Mesenteric fat pad (tissue), 1 donor: ENCODE measurements at places on chromosomes 1 and 21.

DNA sequence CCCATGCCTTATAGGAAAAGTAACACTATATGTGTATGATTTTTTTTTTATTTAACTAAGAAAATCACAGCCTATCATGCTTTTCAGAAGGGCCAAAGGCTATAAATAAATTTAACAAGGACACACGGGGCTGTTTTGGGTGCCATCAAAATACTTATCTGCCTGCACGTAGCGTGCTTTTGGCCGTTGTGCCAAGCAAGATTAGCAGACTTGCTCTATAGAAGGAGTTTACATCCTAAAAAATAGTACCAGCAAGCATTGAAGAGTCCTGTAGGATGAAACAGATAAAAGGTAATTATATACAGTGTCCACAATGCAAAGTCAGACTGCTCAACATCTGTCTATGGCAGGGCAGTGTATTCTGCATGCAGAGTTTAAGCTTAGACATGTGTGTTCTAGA lies 3.7 kb downstream of the OLIG1 start:
- no peak for DNase-seq

- no peak for DNase-seq
Observed at GRCh38 chr1:91569411-91570119, 68.9 kb downstream of the CDC7 start.

GRCh38 chr1:37605806-37606474 lies 10.2 kb upstream of the GNL2 start:
- no peak for DNase-seq

DNA sequence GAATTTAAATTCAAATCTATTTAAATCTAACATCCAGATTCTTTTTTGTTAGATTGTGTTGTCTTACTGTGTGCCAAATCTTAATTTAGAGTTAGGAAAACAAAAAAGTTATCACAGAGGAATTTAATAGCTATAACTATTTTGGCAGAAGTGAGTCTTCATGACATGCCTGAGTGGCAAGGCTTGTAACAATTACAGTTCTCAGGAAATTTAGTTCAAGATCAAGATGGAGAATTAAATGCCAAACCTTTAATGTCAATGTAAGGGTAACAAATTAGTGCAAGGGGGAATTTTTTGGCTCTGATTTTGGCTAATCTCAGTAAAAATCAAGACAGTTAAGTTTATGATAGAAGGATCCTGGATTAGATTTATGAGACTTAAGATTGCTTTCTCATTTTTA lies 58.4 kb downstream of the GDAP2 start:
- no peak for DNase-seq

- DNase-seq: no peak
Observed at GRCh38 chr1:108913105-108913948, 36.5 kb downstream of the GPSM2 start.

GRCh38 chr1:8135250-8135649 lies 109.1 kb upstream of the ERRFI1 start:
- no peak for DNase-seq

DNA sequence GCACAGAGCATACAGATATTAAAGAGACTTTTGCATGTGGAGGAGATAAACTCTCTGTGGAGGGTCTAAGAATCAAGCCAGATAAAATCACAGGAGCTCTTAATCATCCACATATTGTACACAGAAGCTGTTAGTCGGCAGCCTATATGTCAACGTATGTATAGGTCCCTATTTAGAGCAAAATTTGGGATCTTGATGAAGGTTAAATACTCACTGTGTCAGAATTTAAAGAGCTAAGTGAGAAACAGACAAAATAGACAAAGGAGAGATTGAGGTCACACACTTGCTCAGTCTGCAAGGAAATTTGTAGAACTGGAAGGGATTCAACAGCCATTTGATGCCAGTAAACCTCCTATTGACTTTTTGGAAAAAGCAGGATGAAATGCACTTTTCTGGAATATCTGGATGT lies 4.1 kb upstream of the IRF2BP2 start:
- DNase-seq: no peak

DNA sequence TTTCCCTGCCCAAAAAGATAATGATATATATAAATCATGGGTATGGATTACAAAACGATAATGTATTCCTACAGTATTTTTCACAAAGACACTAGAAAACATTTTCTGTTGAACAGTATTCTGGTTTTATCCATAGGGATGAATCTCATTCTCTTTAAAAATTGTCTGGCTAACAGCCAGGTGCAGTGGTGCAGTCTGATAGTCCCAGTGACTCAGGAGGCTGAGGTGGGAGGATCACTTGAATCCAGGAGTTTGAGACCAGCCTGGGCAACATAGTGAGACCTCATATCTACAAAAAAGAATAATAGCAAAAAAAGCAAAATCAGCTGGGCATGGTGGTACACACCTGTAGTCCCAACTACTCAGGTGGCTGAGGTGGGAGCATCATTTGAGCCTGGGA lies 23.3 kb downstream of the PIP5K1A start:
- DNase-seq: no peak

- DNase-seq: no peak
Observed at GRCh38 chr1:205600085-205600484, 31.7 kb downstream of the ELK4 start.

DNA sequence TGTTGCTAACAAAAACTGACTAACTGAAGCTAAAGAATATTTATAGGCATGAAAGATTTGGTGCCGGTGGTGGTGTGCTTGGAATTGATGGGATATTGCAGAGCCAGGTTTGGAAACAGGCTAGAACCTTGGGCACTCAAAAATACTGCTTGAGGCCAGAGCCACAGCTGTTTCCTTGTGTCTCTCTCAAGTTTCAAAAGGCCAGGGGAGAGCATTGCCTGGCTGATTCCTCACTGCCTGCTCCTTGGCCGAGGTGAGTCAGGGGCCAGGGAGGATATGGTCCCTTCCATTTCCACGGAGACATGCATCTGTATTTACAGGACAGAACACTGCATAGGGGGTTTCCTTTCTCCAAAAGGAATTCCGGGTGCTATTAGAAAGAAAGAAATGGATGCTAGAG lies 36.1 kb upstream of the IVNS1ABP start:
- DNase-seq: no peak

DNA sequence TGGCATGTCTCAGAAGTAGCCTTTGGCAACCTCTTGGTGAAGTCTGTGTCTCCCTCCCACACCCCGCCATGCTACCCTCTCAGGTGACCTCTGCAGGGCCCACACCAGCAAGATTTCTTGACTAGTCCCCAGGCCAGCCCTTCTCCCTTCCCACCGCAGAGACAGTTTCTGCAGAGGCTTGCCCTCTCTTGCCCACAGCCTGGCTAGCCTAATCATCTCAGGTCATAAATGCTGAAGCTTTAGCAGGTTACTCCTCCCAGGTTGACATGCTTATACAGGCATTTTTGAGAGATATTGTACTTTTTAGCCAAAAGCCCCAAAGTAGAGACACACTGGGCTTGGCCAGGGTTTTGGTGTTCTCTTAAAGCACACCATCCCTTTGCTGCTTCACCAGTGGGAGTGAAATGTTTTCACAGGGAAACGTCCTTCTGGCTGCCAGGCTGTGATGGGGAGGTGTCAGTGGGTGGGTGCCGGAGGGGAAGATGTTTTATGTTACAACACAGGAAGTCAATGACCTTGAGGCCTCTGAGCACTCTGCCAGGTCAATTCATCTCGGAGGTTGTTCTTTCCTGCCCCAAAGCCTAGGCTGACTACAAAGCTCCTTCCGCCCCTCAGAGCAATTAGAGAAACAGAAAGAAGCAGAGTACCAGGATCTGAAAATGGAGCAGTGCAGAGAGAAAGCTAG lies 58.5 kb downstream of the STYXL2 start:
- no peak for DNase-seq
